K562 (cell line): ENCODE measurements at places on chromosomes 2 and 18. TPM values are rescaled to one million over a fixed set of nuclear protein-coding genes. Genes with fewer than 3 reads are reported as not detected.

GRCh38 chr18:62998443-62998842 lies 283.1 kb downstream of the PHLPP1 start:
- DNase-seq: no peak

GRCh38 chr18:12079491-12080237 lies 14.0 kb upstream of the ANKRD62 start:
- DNase-seq: no peak

DNA sequence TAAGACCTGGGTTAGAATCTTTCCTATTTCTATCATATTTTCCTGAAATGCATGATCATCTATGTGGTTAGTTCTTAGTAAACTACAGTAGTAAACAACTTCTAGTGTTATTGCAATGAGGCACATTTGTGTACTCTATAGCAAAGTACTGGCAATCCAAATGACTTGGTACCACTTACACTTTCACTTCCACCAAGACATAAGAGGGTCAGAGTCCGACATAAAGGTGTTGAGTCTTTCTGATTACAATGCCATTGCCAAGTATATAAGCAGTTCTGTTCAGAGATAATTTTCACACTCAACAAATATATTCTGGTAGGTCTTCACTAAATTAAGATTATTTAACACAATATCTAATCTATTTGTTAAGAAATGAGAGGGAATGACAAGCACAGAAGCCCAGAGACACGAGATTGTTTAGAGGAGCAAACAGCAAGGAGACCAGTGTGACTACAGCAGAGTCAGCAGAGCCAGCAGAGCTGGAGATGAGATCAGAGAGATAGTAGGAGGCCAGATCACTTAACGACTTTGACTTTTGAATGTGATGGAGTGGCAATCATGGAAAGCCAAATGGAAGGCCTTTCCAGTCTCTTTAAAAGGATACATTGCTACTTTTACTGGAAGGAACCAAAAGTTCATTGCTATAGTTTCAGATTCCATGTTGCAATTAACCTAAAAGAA lies 27.5 kb downstream of the SOS1 start:
- peak; percentile 34 for DNase-seq

- no peak for DNase-seq
Observed at GRCh38 chr2:155218292-155218924, 519.9 kb downstream of the KCNJ3 start.

The ZNF804A gene
- total RNA-seq: 0.47 and 0.73 TPM in 2 replicates

The ACVR1C gene
- 0.36 and 0.58 TPM in 2 replicates for total RNA-seq
